Pancreas (tissue), 10 donors: ENCODE measurements at places on chromosomes 7 and 10. TPM values are rescaled to one million over a fixed set of nuclear protein-coding genes. Genes with fewer than 3 reads are reported as not detected.

GRCh38 chr10:108523016-108523800, 1358.7 kb upstream of the SORCS1 start:
- no peak for DNase-seq

GRCh38 chr10:10897400-10897799, 120.3 kb upstream of the CELF2 start:
- DNase-seq, result no peak

DNA sequence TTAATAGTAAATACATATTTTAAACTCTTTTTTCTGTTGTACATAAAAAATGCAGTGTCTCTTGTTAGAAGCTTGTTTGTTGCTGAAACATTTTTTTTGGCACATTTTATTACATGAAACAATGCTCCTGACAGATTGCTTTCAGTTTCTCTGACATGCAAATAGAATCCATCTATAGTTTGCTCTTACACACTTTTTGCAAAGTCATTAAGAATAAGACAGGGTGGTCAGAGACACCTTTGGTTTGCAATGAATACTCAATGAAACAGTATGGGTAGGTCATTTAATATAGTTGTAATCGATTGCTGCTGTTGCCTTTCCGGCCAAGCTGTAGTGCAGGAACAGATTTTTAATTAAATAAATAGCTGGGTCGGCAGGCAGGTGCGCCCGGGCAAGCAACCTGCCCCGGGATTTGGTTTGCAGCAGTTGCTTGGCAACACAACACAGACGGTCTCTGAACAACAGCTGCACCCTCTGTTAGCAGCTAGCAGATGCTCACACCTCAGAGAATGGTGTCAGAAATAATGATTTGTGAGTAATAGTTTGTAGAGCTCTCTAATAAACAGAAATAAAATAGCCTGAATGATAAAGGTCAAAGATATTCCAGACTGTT, 115.7 kb upstream of the CACNA2D1 start:
- DNase-seq, result peak; percentile 58

GRCh38 chr10:25082276-25083204, 66.1 kb downstream of the THNSL1 start:
- no peak for DNase-seq

DNA sequence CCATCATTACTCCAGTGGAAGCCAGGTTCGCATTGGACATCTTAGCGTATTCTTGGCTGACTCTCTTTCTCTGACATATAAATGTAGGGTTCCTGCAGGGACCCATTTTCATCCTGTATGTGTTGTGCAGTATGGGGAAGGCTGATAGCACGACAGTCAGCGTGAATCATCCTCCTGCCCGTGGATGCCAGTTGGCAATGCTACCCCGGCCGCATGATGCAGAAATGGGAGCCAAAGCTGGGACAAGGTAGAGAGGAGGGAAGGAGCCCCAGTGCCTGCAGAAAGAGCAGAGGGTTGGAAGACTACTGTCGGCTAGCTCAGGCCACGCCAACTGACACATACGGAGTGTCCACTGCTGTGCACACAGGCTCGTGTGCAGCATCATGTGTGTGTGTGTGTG, 251.6 kb downstream of the SKAP2 start:
- DNase-seq, result no peak

GRCh38 chr10:59033622-59034021, 142.8 kb upstream of the PHYHIPL start:
- DNase-seq, result peak; percentile 46

CYP2C19 gene
- not detected for polyA plus RNA-seq

- no peak for DNase-seq
Observed at GRCh38 chr7:121278120-121279021, 50.4 kb upstream of the WNT16 start.

SCIN gene
- polyA plus RNA-seq, result 0.61 TPM

DNA sequence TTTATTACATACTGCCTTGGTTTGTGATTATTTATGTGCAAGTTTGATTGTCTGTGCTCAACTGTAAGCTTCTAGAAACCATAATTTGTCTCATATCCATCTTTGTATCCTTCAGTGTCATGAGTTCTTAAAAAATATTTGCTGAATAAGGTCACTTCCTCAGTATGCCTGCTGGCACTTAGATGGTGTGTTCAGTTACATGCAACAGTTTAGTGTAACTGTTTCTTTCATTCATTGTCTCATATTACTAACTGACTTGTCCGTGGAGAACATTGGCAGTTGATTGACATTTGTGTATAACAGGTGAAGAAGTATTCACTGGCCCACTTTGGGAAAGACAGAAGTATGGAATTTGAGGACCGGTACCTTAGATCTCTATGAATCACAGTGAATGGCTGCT, 236.9 kb downstream of the PRKG1 start:
- no peak for DNase-seq

DNA sequence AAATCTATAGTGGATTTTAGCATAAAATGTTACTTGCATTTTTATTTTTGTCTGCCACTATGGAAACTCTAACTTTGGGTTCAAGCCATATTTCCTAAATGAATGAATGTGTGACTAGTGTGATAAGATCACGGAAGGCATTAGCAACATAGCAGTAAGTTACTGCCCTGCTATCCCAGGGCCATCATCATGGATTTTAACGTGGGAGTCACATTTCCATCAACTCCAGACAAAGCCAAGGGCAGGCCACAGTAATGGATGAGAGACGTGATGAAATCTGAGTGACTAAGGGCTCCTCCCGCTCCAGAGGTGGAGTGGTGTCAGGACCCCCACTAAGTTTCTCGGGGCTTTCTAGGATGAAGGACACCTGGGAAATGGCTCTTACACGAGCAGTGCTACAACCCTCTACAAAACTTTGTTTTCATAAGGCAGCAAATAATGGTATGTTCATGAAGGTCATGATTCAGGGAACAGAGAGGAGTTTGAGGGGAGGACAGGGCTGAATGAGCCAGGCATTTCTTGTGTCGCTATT, 34.3 kb downstream of the C10orf120 start:
- no peak for DNase-seq

C10orf105 gene
- 0.08 TPM for polyA plus RNA-seq

SMC3 gene
- 22.2 TPM for polyA plus RNA-seq

EVX1 gene
- not detected for polyA plus RNA-seq

ANXA8 gene
- 0.33 TPM for polyA plus RNA-seq

DNA sequence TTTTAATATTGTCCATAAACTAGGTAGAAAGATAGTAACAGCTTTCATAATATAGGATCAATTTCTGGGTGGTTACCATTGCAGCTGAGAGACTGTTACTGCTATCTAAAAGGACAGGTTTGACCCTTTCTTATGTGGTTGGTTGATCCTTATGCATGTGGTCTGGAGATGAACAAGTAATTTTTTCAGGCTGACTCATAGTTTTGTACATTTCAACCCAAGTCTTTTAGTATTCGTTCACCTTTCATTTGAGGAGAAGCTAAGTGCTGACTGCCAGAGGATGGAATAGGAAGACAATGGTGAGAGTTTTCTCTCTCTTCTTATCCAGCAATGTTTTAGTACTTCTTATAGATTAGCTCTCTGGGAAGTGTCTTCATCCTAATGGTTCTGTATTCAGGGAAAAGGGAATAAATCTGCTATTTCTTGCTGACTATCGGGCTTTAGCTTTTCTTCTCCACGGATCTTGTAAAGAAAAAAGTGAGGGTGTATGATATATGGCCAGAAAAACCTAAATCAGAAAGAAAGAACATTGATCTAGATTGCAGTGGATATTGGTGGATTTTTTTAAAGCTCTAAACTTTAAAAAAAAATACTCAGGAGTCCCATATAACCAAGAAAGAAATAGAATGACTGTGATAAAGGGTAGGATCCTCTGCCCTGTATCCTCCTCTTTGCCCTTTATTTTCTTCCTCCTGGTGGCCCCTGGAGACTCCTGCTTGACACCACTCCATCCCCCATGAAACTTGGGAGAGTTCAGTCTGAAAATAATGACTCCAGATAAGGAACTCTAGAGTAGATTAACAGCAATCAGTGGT, 88.0 kb downstream of the CPED1 start:
- no peak for DNase-seq

- no peak for DNase-seq
Observed at GRCh38 chr7:30464231-30464671, 14.3 kb downstream of the NOD1 start.

INHBA gene
- 0.26 TPM for polyA plus RNA-seq

DNA sequence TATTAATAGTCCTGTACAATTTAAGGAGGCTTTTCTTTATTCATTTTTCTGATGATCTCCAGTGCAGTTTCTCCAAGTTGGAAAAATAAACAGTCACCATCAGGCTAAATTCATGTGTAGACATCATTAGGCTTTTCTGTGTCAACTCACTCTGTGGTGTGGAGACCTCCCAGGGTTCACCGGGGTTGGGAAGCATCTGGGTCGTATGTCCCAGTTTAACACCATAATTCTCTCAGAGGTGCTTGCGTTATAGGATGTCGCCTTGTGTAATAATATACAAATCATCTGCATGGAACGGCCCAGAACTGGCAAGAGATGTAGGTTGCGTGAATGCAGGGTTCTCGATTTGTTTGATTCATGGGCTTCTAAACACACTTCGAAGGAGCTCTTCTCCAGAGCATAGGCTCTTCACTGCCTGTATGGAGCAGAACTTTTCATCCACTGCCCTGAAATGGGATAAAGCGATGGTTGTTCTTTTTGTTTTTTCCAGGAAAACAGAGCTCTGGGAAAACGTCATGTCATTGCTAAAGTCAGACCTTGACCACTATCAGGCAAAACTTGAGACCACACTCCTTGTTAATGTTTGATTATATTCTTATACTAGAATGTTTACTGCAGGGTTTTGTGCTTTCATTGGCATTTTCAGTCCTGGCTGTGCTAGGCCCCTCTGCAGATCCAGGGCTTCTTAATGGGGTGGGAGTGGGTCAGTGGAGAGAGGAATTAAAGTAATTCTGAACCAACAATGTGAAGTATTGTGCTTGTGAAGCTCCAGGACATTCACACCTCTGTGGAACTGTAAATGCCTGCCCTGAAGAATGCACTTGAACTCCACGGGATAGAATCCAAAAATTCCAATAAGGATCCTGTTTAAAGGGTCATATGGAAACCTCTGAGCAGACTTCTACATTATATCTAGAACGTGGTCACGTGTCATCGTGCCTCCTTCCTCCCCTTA, 172.8 kb downstream of the TRIL start:
- DNase-seq, result no peak

GRCh38 chr7:131203291-131203976, 124.2 kb upstream of the MKLN1 start:
- no peak for DNase-seq

GRCh38 chr7:15652776-15653290, 33.6 kb downstream of the MEOX2 start:
- DNase-seq, result no peak

DNA sequence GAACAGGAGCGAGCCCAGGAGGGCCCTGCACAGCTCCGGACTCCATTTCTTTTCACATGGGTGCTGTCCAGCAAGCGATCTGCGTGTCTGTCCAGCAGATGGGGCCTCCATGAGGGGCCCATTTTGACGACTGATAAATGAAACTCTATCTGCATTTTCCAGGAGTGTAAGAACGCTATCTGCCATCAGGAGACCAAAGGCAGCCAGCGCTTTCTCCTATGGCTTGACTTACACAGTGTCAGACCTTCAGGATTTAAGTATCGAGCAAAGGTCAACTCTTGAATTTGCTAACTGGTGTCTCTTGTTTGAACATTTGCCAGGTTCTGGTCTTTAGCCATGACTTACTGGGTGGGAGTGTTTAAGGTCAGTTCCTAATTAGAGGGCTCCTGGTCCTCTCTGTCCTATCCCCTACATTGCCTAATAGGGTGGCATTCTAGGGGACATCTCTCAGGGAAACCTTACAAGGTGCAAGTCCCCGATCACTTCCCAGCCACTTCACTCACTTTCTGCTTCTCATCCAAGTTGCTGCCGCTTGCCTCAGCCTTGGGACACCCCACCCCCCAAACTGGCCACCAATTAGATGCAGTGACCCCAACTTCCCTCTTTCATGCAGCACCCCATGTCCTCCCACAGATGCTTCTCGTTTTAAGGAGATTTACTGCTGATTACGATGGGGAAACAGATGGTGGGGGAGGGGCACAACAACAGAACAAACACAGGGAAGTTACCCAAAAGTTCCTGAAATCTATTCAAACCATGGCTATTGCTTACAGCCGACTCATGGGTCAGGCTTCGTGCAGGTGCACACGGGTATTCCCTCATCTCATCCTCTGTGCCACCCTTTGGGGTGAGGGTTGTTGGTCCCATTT, 20.0 kb downstream of the VSIR start:
- no peak for DNase-seq

DNA sequence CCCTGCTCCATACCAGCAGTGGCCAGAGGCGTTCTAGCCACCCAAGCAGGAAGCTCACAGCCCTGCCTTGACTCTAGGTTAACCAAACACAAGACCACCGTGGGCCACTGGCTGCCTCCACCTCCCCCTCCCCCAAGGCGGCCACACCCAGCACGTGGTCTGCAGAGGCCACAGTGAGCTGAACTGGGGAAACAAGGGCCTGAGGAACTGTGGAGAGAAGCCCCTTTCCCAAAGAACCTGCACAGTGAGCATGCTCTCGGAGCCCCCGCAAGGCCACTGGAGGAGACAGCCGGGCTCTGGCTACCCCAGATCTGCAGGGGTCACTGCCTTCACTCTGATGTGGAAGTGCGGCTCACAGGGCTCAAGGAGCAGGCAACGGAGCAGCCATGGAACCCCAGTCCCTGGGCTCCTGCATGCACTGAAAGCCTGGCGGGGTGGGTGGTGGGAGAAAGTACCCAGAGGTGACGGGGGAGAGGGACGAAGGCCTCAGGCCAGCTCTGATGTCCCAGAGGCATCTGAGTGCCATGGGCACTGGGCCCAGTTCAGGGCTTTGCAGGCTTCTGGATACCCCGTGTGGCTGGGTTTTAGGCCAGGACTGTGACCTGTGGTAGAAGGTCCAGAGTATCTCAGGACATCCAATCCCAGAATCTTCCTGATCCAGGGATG, 189.2 kb downstream of the EBF3 start:
- no peak for DNase-seq

- DNase-seq, result no peak
Observed at GRCh38 chr10:69723653-69724052, 78.1 kb upstream of the COL13A1 start.

DNA sequence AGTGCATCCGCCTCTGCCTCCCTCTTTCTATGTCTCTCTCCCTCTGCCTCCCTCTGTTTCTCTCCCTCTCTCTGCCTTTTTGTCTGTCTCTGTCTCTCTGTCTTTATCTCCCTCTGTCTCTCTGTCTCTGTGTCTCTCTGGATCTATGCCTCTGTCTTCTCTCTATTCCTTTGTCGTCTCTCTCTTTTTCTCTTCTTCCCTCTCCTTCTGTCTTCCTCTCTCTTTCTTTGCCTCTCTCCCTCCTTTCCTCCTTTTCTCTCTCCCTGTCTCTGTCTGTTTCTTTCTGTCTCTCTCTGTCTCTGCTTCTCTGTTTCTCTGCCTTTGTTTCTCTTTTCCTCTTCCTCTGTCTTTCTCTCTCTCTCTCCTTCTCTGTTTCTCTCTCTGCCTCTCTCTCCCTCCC, 678.8 kb upstream of the NRP1 start:
- DNase-seq, result no peak

DNA sequence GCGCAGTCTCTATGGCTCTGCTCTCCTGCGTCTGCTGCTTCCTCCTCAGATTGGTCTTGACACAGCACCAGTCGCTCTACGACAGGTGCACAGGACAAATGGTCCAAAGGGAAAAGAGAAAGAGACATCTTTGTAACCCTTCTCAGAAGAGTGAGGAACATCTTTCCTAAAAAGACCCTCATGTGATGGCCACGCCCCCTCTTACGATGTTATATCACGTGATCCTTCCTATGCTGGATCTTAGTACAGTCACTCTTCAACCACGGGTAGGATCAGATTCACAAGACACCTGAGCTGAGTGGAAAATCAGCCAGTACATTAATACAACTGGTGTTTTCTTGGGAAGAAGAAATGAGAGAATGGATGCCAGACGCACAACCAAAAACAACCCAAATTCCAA, 262.2 kb upstream of the CELF2 start:
- DNase-seq, result no peak

GRCh38 chr7:33744293-33745075, 160.9 kb upstream of the BMPER start:
- DNase-seq, result no peak
